ENCODE measurements at places on chromosomes 16 and 17.
A peak's percentile ranks its signal among the peaks of the same experiment; 100 is the strongest.

DNA sequence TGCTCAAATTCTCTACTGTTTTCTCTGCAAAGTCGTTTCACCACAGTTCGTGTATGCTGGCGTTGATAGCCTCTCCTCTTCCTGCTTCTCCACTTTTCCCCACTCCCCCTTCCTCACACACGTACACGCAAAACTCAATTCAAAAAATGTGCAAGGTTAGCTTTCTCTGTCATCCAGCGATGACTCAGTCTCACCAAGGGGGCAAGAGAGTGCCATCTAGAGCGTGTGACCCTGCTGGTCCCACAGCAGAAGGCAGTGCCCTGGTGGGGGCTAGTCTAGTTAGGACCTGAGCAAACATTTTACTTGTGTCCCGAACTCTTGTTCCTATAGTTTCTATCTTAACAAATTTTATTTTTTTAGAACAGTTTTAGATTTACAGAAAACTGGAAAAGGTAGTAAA lies 121.2 kb upstream of the CHMP6 start:
- DNase-seq = no peak

GRCh38 chr17:57243171-57243622 lies 13.1 kb upstream of the MSI2 start:
- DNase-seq = peak; percentile 85

- peak; percentile 21 for DNase-seq
Observed at GRCh38 chr17:44892250-44892649, 7.0 kb downstream of the EFTUD2 start.

DNA sequence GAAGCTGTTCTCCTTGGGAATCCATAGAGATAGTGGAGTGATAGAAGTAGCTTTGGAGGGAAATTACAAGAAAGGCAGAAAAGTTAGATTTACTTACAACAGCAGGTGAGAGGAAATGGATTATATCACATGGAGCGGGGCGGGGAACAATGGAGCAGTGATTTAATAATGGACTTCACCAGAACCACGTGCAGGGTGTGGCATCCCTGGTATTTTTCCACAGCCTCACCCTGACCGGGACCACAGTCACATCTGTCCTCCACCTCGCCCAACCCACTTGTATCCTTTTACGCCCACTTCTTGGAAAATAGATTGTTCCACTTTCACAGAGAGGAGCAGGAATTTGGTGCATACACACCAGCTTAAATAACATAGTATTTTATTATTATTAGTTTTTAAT lies 15.9 kb upstream of the CYB5B start:
- no peak for DNase-seq

DNA sequence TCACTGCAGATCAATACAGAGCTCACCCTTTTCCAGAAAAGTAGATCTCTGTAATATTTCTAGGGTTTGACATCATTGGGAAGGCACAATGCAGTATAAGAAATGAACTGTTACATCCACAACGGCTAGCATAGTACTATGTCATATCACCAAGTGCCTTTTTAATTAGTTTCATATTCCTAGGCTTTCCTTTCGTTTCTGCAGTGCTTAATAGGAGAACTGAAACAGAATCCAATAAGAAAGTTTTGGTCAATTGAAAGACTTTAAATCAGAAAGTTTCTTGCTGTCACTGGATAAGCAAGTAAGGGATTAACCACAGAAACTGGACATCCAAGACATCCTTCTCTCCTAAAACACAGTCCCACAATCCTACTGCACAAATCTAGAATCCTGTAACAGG lies 3.5 kb upstream of the RNF43 start:
- no peak for DNase-seq

DNA sequence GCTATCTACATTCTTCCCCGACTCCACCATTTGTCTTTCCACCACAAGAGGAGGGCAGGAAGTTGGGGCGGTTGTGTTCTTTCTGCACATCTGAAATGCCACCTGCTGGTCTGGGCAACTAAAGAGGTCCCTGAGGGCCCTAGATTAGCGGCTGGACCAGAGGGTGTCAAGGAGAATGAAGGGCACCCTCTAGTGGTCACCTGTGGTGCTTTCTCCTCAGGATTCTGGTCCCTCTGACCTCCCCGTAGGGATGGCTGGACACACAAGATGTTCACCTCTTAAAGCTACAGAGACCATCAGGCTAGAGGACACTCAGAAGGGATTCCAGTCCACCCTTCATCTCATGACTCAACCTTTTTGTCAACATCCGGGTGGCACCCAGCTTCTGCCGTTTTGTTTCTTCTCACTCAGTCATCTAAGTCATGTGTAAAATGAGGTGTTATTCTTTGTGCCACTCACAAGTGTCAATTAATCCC lies 2.9 kb upstream of the SCIMP start:
- peak; percentile 29 for DNase-seq

GRCh38 chr17:31740611-31741082 lies 118.4 kb downstream of the COPRS start:
- peak; percentile 48 for DNase-seq

GRCh38 chr17:31907342-31907962 lies 5.9 kb upstream of the UTP6 start:
- peak; percentile 51 for DNase-seq

- peak; percentile 57 for DNase-seq
Observed at GRCh38 chr17:80364091-80364691, 50.8 kb upstream of the ENDOV start.

- DNase-seq = peak; percentile 21
Observed at GRCh38 chr17:35170968-35171771, 23.0 kb downstream of the SLC35G3 start.

DNA sequence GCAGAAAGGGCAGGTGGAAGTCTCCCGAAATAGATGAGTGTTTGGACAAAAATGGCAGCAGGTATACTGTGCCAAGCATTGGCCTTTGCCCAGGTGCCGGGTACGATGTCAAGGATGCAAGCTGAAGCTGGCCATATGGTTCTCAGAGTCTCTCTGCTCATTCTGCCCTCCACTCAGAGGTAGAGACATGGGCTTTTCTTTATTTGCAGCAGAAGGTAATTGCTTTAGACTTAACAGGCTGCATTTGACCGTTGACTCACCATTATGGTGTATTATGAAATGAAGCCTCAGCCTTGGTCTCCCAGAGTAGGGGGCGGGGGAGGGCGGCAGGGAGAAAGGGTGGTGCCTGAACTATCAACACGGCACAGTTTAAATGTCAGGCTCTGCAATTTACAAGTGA lies 969.1 kb upstream of the EEF2KMT start:
- DNase-seq = no peak

DNA sequence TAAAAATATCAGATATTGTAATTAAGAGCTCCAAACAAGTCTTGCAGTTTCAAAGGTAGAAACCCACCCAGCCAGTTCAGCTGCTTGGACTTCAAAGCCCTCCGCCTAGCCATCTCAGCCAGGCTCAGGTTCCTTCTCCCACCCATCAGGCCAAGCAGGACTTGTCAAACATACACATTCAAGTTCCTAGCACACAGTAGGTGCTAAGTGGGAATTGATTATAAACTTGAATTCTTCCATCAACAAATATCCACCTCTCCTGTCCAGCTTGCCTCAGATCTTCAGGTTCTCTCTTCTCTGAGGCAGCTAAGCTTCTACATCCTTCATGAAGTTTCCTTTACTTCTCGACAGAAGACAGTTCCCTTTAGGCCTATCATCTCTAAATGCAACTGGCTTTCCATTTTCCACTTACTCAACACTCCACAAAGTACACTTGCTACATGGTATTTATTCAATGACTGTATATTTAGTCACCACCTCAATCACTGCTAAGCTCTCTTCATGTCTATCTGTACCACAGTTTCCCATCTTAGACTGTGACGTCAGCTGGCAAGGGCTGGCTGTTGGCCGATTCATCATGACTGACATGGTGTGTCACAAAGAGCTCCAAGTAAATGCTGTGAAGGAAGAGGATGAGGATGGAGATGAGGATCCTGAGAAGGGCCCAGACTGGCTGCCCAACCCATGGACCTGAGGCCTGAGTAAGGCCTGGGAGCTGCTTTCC lies 13.3 kb upstream of the COG7 start:
- DNase-seq = no peak

- no peak for DNase-seq
Observed at GRCh38 chr17:2500446-2500845, 11.2 kb downstream of the METTL16 start.

- DNase-seq = no peak
Observed at GRCh38 chr17:68437979-68438822, 19.1 kb downstream of the WIPI1 start.

- no peak for DNase-seq
Observed at GRCh38 chr16:11841026-11841425, 10.3 kb downstream of the RSL1D1 start.

DNA sequence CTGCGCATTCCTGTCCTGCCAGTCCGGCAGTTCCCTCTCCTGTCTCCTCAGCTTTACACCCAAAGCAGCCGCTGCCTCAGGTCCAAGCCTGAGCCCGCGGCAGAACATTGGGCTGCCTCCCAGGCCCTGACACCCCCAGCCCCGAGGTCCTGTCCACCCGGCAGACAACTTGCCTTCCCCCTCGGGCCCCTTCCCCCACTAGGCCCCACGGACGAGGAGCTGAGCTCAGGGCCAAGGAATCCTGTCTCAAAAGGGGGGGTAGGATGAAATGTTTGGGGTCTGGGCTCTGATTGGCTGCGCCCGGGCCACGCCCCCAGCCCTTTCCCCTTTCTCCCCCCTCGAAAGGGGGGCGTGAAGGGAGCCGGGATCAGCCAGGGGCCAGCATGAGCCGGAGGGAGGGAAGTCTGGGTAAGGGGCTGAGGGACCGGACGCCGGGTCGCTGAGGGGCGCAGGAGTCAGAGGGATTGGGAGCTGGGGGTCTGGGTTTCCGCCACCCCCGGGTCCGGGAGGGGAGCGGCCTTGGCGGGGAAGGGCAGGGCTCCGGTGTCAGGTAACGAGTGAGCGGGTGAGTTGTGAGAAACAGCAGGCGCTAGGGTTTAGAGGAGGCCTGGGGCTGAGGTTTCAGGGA lies at the start of gene CTF1:
TSS of gene CTF1 (plus strand) at position 354 of the 628 bp plus-strand sequence. CDS start at position 384, 30 bp downstream.
- DNase-seq = peak; percentile 95

- no peak for DNase-seq
Observed at GRCh38 chr16:2904922-2905240, 6.8 kb upstream of the FLYWCH1 start.

- peak; percentile 35 for DNase-seq
Observed at GRCh38 chr16:31569360-31569717, 41.6 kb downstream of the AHSP start.

GRCh38 chr17:39665642-39666224 lies 584 bp downstream of the TCAP start:
- DNase-seq = peak; percentile 50

- DNase-seq = peak; percentile 38
Observed at GRCh38 chr16:2194166-2194834, 2.1 kb downstream of the CASKIN1 start.

DNA sequence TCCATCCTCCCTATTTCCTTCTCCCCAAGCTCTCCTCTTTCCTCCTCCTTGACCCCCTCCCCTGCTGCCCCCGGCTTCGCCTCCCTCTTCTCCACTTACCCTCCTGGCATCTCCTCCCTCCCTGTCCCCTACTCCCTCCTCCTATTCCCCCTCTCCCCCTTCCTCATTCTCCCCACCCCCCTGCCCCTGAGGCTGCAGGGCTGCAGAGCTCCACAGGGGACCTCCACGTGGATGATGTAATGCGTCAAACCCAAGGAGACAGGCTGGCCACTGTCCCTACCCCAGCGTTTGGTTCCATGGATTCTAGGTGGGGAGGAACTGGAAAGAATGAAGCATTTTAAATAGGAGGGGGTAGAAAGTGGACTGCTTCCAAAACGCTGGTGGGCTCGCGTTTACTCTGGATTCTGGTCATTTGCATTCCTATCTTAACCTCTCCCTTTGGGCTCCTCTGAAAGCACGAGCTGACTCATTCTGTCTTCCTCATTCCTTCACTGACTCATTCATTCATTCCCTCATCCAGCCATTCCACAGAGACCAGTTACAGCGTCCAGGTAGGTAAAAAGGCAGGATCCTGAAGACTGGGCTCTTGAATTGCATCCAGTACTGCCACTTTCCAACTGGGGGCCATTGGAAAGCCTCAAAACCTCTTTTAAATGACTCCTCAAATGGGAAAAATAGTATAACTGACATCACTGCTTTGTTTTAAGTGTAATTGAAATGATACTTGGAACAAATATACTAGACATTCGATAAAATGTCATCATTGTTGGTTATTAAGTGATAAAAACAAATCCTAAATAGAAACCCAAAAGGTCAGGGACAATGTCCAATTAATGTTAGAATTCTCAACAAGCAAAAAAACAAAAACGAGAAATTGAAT lies 943 bp upstream of the COTL1 start:
- DNase-seq = peak; percentile 85

DNA sequence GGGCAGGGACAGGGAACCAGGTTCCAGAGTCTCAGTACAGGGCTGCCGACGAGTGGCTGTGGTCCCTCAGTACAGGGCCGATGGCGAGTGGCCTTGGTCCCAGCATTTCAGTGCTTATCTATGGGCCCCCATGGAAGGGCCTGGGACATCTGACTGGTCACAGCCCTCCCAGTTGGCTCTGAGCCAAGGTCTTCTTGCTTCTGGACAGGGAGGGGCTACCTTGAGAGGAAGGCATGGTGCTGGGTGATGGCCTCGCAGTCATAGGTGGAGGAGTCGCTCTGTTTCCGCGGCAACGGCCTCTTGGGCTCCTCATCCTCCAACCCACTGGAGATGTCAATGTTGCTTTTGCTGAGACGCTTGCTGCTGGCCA lies 32.5 kb downstream of the PIMREG start:
- DNase-seq = peak; percentile 69

- no peak for DNase-seq
Observed at GRCh38 chr17:49051269-49051668, 54.1 kb downstream of the IGF2BP1 start.

- DNase-seq = no peak
Observed at GRCh38 chr17:21186399-21187187, 27.4 kb downstream of the TMEM11 start.

- peak; percentile 45 for DNase-seq
Observed at GRCh38 chr17:75976175-75976848, 2.7 kb downstream of the ACOX1 start.

DNA sequence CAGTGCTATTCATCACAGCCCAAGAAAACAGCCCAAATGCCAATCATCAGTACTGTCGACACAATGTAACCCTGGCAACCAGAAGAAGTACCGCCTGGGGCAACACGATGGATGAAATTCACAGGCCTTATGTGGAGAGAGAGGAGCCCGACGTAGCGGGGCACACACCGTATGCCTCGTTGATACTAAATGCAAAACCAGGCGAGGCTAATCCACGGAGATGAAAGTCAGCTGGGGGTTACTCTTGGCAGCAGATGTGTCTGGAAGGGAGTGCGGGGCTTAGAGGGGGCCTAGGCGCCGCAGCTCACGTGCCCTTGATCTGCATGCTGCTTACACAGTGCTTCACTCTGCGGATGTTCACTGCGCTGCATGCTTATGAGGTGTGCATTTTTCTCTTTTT lies 29.8 kb downstream of the ITGAE start:
- DNase-seq = peak; percentile 41

DNA sequence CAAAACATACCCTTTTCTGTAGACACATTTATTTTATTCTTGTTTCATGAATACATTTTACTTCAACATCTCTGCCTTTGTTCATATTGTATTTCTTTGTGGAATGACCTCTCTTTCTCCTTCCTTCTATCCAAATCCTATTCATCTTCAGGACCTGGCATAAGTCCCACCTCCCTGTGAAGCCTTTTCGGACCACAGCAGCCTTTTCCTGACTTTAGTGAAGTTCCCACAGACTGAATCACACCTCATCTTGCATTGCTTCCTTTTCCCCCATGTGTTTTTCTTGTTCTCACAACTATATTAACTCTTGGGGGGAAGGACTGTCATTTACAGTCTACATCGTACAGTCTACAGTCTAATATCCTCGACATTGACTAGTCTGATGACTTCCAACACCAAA lies 58.2 kb downstream of the MFSD11 start:
- no peak for DNase-seq

GRCh38 chr17:3903051-3903825 lies 10.4 kb upstream of the CAMKK1 start:
- peak; percentile 42 for DNase-seq

Measured in eye (tissue), 1 donor.